ENCODE measurements at places on chromosomes 13 and 19.
A peak's percentile ranks its signal among the peaks of the same experiment; 100 is the strongest.

DNA sequence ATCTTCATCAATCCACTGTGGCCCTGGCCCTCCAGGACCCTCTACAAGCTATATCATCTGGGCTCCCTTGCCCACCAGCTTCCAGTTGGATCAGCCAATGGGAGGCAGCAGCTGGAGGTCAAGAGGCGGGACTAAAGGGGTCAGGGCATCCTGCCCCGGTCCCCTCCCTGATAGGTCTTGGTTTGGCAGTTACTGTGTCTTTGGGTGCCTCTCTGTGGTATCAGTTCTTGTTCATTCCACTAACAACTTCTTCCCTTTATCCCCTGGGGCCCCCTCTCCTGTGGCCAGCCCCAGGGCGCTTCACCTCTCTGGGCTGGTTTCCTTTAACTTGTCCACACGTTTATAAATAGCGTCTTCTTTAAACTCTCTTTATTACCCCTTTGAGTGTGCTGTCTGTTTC lies 83.6 kb downstream of the DCT start:
- DNase-seq, result no peak

DNA sequence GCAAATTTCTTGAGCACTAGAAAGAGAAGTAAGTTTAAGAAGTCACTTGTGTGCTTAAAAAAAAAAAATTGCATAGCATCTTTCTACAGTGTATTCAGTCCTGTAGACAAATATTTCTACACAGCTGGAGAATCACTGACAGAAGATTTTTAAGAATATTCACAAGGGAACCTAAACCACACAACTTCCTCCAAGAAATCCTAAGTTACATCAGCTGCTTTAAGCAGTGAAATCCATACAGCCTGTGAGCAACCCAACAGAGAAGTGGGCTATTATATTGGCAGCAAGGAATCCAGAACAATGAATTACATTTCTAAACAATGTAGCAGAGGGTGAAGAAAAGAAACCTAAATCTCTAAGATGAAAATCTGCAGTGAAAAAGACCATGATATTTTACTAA lies 1.5 kb downstream of the DOCK9 start:
- no peak for DNase-seq

- no peak for DNase-seq
Measured at GRCh38 chr19:12800466-12800770, 1.2 kb downstream of the PRDX2 start.

DNA sequence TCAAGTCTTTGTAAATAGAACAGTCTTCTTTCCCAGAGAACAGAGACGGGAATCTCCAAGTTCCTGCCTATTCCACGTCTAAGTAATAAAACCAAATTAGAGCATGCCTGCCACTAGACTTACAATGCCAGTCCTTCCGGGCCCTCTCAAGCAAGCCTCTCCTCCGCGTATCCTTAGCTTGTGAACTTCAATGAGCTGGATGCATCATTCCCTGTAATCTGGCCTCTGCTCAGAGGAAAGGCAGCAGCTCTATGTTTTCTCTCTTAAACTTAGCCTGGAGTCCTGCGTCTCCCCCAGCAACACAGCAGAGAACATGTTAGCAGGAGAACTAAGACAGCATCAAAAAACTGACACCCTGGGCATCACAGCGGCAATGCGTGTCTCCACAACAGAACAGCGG lies 8.2 kb downstream of the NALCN start:
- no peak for DNase-seq

DNA sequence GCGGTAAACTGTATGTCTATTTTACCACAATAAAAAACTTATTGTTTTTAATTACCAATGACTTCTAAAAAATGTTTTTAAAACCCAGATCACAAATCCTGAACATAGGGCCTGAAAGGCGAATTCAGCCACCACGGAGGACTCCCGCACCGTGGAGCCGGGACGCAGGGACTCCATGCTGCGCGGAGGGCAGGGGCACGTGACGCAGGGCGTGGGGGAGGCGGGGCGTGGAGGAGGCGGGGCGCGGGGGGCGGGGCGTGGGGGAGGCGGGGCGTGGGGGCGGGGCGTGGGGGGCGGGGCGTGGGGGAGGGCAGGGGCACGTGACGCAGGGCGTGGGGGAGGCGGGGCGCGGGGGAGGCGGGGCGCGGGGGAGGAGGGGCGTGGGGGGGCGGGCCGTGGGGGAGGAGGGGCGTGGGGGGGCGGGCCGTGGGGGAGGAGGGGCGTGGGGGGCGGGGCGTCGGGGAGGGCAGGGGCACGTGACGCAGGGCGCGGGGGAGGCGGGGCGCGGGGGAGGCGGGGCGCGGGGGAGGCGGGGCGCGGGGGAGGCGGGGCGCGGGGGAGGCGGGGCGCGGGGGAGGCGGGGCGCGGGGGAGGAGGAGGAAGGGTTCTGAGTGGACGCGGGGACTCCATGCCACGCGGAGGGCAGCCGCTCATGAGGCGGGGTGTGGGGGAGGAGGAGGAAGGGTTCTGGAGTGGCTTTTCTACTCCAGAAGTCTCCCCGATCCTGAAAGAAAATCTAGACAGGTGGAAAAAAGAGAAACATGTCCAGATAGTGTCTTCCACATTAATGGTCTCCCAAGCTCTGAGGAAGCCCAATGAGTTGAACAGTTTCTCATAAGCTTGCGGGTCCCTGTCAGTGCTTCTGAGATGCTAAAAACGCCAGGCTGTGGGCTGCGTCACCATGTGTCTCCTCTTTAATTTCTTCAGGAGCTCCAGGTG lies 4.4 kb upstream of the PROZ start:
- peak; percentile 60 for DNase-seq

- no peak for DNase-seq
Measured at GRCh38 chr19:16978839-16979802, 47.5 kb downstream of the CPAMD8 start.

- no peak for DNase-seq
Measured at GRCh38 chr13:53197424-53197823, 168.8 kb downstream of the OLFM4 start.

- no peak for DNase-seq
Measured at GRCh38 chr19:35309481-35310279, 17.7 kb downstream of the MAG start.

GRCh38 chr19:40355975-40356680 lies 7.6 kb downstream of the PLD3 start:
- no peak for DNase-seq

GRCh38 chr13:33185853-33186252 lies 99.7 kb downstream of the STARD13 start:
- DNase-seq, result no peak

GRCh38 chr13:33611121-33611805 lies 206.7 kb upstream of the RFC3 start:
- DNase-seq, result no peak

All from HTR-8/SVneo (cell line).